ENCODE measurements at places on chromosomes 1 and 21. TPM values are rescaled to one million over a fixed set of nuclear protein-coding genes. Genes with fewer than 3 reads are reported as not detected.

TPTE gene
- not detected for total RNA-seq

CEP350 gene
- 63.4 TPM for total RNA-seq

OR2T2 gene
- not detected for total RNA-seq

SLC25A33 gene
- 3.9 TPM for total RNA-seq

DIO1 gene
- not detected for total RNA-seq

S1PR1 gene
- total RNA-seq, result 138 TPM

RAB25 gene
- 0.91 TPM for total RNA-seq

ZNF593OS gene
- total RNA-seq, result not detected

OXCT2 gene
- 0.96 TPM for total RNA-seq

TLCD4 gene
- 0.03 TPM for total RNA-seq
